ENCODE measurements at places on chromosomes 11 and 22.

GRCh38 chr11:119445850-119446249, 22.9 kb upstream of the THY1 start:
- DNase-seq = peak; percentile 89

GRCh38 chr11:1559111-1559951, 12.7 kb downstream of the DUSP8 start:
- DNase-seq = peak; percentile 71

DNA sequence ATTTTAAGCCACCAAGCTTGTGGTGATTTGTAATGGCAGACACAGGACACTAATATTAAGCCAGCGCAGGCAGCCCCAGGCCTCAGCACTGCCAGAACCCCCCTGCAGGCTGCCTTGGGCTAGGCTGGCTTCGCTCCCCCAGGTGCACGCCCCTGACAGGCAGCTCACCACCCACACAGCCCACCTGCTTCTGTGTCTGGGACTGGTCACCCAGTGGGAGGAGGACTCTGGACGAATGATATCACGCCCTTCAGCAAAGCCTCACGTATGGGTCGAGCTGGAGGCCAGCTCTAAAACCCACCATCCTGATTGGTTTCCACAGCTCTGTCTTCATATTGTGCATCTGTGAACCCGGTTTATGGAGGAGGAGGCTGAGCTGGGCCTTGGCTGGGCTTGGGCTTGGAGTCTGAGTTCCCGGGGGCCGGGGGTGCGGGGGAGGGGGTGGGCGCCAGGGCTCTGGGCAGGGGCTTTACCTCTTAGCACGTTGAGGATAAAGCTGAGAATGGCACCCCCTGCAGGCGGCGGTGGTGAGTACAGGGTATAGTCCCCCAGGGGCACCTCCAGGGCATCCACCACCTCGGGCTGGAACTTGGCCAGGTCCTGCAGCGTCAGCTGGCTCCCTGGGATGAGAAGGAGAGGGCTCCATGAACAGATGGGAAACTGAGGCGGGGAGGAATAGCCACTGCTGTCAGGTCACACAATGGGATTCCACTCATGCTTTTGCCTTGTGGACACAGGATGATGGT, 13.8 kb downstream of the GGT5 start:
- DNase-seq = no peak

- peak; percentile 85 for DNase-seq
Measured at GRCh38 chr22:46078241-46079092, 71.9 kb upstream of the PPARA start.

DNA sequence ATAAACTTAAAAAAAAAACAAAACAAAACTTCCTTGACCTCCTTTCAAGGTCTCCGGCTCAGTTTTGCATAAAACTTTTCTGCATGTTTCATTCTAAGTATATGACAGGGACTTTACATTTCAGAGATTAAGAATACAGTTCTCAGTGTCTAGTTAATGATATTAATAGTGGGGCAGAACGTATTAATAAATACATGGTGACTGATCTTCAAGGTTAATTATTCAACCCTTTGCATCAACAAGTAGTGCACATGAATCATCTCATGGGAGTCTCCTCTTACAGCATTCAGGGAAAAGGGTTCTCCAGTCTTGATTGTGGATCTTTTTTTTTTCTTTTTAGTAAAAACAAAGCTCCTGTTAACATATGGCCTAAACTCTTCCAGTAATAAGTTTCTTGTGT, 146.8 kb downstream of the KIRREL3 start:
- no peak for DNase-seq

GRCh38 chr22:17110791-17111550, 10.2 kb downstream of the TMEM121B start:
- no peak for DNase-seq

- DNase-seq = peak; percentile 78
Measured at GRCh38 chr22:29715240-29715639, 4.6 kb upstream of the CABP7 start.

GRCh38 chr11:102085864-102086551, 24.2 kb upstream of the YAP1 start:
- no peak for DNase-seq

- no peak for DNase-seq
Measured at GRCh38 chr22:45587638-45588505, 83.8 kb upstream of the ATXN10 start.

- no peak for DNase-seq
Measured at GRCh38 chr22:36740716-36741115, 35.2 kb downstream of the IFT27 start.

DNA sequence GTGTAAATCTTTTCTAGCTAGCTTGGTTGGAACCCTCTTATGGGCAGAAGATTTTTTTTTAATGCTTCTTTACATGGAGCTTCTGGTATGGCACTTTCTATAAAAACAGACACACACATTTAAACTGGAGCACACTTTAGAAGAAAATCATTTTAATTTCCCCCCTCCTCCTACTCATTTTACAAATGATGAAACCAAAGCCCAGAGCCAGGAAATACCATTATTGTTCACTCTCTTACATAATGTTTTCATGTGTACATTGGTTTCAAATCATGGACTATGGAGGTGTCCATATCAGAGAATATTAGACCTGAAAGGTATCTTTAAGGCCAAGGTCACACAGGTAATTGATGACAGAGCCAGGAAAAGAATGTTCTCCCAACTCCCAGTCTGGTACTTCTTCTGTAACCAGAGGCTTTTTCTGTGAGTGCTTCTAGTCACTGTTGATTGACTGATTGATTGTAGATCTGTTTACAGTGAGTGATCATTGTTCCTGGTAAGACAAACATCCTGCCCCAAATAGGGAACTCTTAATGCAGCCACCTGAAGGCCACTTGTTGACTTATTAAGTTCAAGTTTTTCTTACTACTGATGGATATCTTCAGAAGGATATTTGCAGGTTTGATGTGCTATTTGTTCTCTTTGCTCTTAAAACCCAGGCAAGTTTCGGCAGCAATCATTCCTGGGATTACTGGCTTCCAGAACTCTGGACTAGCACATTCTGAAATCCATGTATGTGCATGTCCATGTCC, 26.8 kb upstream of the ME3 start:
- no peak for DNase-seq

- peak; percentile 63 for DNase-seq
Measured at GRCh38 chr22:44448271-44448830, 49.7 kb downstream of the RTL6 start.

GRCh38 chr11:94656968-94657367, 89.8 kb downstream of the PIWIL4 start:
- DNase-seq = no peak

- DNase-seq = peak; percentile 62
Measured at GRCh38 chr11:27703481-27703880, 3.2 kb upstream of the BDNF start.

DNA sequence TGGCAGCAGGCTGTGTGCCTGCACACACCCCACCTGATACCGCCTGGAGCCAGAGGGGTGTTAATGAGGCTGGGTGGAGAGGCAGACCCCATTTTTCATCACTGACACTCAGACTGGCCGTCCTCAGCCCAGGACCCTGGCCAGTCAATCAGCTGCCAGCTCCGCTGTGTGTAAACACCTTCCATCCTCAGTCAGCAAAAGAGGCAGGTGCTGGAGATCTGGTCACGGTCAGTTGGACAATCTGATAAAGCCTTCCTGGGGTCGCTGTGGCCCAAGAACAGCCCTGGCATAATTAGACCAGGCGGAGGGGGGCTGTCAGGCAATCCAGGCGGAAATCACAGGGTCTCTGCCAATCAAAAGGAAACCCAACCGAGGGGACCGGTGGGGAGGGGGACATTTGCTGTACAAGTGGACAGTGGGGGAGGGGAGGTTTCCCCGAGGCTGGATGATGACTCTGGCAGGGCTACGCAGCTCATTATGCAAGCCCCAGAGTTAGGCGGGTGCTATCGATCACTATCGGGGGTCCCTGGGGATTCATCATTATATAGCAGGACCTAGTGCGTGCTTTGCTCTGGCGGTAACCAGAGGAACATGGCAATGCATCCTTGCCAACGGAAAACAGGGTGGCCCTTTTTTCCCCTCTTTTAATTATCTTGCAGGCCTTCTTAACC, 72.9 kb downstream of the ABTB2 start:
- peak; percentile 53 for DNase-seq

DNA sequence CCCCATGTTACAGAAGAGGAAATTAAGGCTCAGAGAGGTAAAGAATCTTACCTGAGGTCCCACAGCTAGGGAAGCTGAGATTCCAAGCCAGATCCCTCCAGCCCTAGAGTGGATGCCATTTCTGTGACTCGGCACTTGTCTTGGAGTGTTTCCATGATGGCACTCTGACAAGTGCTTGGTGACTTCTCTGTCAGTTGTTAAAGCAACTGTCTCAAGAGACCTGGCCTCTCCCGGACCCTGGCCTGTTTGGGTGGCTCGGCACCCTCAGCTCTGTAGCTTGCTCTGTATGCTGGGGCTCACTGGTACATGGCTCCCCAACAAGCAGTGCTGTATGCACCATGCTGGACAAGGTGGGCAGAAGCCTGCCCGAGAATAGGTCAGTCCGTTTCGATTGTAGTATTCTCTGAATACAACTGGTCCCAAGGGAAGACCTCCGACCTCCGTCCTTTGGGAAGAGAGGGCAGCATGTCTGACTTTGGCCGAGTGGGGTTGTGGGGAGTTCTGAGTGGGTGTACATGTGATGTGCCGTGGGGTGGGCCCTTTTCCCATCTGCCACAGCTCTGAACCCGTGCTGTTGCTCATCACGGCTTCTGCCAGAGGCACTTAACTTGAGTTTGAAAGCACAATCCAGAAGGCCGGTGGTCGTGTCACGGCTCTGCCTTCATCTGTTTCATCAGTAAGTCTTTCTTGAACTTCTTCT, 12.4 kb downstream of the ACO2 start:
- DNase-seq = peak; percentile 13

DNA sequence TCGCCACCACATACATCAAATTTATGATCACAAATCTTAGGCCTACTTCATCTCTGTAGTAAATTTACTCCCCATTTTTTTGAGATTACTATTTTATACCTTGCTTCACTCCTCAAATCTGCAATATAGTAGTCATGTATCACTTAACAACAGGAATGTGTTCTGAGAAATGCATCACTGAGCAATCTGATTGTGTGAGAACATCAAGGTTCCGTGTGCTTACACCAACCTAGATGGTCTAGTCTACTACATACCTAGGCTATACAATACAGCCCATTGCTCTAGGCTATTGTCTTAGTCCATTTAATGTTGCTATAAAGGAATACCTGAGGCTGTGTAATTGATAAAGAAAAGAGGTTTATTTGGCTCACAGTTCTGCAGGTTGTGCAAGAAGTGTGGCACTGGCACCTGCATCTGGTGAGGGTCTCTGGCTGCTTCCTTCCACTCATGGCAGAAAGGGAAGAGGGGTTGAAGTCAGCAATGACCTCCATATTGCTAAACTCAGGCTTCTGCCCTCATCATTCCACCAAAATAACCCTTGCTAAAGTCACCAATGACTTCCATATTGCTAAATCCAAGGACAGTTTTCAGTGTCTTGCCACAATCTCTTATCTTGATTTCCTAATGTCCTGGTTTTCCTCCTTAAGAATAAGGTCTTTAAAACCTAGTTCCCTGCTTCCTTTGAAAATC, 140.3 kb downstream of the RBFOX2 start:
- no peak for DNase-seq

GRCh38 chr11:130177782-130178181, 18.2 kb downstream of the ST14 start:
- no peak for DNase-seq

DNA sequence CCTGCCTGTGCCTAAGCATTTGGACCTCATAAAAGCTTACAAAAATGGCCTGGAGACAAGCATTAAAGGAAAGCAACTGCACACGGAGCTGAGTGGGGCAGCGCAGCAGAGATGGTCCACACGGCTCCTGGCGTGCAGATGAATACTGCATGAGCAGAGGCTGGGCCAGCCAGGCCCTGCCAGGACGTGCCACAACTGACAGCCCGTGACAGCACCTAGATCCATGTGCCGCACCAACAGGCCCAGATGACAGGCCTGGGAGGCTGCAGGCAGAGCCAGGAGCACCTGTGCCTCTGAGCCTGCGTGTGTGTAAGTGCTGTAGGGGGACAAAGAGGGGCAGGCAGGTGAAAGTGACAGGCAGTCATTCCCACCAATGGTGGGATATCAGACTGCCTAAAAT, 33.4 kb downstream of the MICAL3 start:
- DNase-seq = no peak

DNA sequence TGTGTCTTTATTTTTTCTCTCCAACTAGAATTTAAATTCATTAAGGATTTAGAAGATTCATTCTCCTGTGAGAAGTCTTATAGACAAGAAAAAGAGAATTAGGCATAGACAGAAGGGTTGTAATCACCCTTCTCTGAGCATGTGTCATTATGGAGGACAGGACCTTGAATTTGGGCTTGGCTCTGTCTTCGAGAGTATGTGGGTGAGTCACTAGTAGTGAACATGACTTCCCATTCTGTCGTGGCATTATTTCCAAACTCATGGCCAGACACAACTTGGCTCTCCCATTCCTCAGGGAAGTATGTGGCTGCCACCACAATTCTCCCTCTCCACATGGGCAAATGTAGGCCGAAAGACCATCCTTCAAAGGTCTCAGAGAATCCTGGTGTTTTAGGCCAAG, 14.3 kb upstream of the ANKK1 start:
- no peak for DNase-seq

- peak; percentile 67 for DNase-seq
Measured at GRCh38 chr22:47030143-47030661, 267.8 kb downstream of the TBC1D22A start.

- DNase-seq = no peak
Measured at GRCh38 chr11:132093536-132094259, 723.3 kb downstream of the NTM start.

DNA sequence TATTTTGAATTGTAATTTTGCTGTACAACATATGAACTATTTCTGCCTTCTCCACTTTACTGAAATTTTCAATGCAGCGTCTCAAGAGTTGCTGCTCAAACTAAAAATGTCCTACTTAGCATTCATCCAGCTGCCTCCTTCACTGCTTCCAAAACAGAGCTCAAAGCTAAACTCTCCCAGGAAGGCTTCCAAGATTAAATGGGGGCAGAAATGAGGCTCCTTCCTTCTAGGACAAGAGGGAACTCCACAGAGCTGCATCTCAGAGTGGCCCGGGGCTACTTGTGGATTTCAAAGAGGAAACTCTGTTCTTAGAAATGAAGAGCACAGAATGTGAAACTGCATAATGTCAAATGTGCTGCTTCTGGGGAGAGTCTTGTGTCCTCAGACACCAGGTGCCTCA, 295.9 kb upstream of the NCAM1 start:
- DNase-seq = no peak

DNA sequence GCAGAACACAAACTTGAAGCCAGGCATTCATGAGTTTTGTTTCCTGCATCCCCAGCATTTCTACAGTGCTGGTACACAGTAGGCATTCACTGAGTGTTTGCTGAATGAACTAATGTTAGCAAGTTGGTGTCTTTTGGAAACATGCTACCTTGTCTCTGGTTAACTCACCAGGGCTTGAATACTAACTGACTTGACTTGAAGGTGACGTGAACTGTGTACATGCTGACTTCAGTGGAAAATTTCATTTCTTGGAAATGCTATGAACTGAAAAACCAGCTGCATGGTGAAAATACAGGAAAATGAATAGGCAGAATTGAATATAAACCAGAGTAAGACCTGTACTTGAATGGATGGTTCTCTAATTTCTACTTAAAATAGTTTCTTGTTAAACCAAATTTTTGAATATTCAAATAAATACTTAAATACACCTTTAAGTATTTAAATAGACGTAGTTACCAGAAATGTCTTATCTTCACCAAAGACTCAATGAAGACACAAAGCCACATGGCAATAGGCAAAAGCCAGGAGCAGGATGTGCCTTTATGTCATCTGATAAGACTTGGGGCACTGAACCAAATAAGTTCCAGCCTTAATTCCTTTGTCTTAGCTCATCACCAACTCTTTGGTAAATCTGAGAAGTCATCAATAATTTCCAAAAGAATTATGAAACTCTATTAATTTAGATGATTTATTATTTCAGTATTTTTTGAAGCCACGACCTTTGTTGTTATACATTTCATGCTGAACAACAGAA, 39.7 kb upstream of the POU2AF2 start:
- DNase-seq = no peak

All from brain (organoid and tissue), 16 donors.